Esophagus muscularis mucosa (tissue), 4 donors: ENCODE measurements at places on chromosomes 12 and 14. TPM values are rescaled to one million over a fixed set of nuclear protein-coding genes. Genes with fewer than 3 reads are reported as not detected.

GRCh38 chr12:27493260-27493940 lies 30.6 kb upstream of the PPFIBP1 start:
- no peak for DNase-seq
- H3K36me3 ChIP-seq = no peaks in the 10 kb centered on the region

DNA sequence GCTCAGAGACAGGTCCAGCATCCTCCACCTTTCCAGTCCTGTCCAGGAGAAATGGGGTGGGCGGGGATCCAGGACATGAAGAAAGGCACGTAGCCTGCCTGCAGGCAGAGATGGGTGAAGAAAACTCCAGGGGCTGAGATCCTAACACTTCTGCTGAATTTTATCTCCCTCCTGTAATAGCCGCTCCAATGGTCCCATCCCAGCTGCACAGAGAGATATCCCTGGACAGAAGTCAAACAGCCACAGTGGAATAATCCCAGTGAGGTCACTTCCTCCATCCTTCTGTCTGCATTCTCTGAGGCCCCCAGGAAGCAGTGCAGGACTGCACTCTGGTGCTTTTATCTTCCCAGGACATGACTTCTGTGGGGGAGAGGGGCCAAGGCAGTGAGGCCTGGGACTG lies 26.3 kb downstream of the KRT18 start:
- no peaks in the 10 kb centered on the region for H3K27me3 ChIP-seq
- no peak overlapping the region for H3K4me3 ChIP-seq
- H3K4me1 ChIP-seq = peaks cover 36% of the 10 kb centered on the region
- H3K36me3 ChIP-seq = no peaks in the 10 kb centered on the region
- DNase-seq = no peak
- H3K27ac ChIP-seq = no peak overlapping the region

- no peak overlapping the region for H3K27ac ChIP-seq
- H3K36me3 ChIP-seq = no peaks in the 10 kb centered on the region
- no peaks in the 10 kb centered on the region for H3K4me1 ChIP-seq
- H3K4me3 ChIP-seq = no peak overlapping the region
- no peak for DNase-seq
These were observed 47.1 kb downstream of the FLRT2 start for GRCh38 chr14:85576848-85577542.

DACT1 gene
- 5.0 TPM for total RNA-seq

AVPR1A gene
- 6.7 TPM for total RNA-seq

TAS2R43 gene
- total RNA-seq = 0.39 TPM

RNASE3 gene
- 0.83 TPM for total RNA-seq
